ENCODE measurements at places on chromosomes 12 and 14.

DNA sequence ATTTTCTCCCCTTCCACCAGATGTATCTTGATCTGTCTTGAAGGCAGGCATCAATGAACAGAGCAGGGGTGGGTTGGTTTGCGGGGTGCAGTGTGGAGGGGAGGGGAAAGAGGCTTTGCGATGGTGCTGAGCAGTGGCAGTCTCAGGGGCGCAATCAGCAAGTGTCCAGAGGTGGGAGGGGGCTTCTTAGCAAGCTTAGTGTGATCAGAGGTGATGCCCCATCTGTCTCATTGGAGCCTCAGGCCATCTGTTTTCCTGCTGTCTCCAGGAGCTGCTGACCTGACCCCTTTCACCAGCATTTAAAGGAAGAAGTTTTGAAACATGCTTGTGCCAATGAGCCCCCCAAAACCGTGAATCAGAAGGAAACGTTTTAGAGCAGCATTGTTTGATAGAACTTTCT, 187.7 kb upstream of the LHX5 start:
- DNase-seq: no peak
- no peaks in the 10 kb centered on the region for H3K36me3 ChIP-seq
- no peaks in the 10 kb centered on the region for H3K4me1 ChIP-seq
- no peak overlapping the region for H3K27ac ChIP-seq
- H3K27me3 ChIP-seq: peaks cover 15% of the 10 kb centered on the region
- no peak overlapping the region for H3K4me3 ChIP-seq

DNA sequence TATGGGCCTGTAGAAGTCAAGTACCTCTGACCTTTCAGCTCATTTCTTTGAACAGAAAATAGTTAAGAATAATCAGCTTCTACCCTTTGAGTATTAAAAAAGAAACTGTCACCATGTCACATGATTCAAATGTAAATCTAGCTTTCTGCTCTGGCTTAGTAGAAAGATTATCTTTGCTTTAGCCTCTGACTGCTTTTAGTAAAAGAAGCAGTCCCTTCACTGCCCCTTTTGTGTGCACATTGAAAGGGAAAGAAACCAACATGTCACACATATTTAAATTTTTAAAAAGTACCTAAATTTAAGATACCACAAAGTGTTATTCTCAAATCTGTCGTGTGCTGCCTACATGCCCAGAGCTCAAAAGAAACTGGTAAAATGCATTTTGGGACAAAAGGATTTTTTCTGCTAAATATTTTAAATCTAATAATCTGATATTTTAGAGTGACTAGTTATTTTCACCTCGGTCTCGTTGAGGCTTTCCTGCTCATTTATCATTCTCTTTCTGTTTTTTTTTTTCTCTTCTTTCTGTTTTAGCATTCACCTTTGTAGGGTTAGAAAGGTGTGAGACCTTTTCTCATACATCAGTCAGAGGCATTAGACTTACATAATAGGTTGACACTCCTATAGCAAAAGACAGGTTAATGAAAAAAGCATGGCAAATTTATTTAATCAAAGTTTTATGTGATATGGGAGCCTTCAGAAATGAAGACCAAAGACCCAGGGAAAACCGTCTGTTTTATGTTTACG, 41.3 kb downstream of the SLC16A7 start:
- no peak for DNase-seq
- H3K4me1 ChIP-seq: peaks cover 56% of the 10 kb centered on the region
- H3K4me3 ChIP-seq: peak overlapping the region; percentile 15
- H3K36me3 ChIP-seq: peaks cover 1% of the 10 kb centered on the region

DNA sequence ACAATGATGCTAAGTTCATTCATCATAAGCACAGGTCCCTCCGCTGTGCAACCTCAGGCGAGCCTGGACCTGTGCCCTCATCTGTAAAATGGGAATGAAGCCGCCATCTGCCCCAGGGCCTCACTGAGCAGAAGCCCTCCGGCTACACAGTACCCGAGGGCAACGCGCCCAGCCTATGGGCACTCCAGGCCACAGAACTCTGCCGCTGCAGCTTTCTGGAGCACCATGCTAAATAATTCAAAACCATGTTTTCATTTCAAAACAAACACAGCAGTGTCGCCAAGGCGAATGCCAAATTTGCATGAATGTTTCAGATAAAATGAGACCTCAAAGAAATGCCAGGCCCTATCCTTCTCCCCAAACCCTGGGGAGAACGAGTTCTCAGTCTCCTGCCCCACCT, 4.0 kb downstream of the NCOR2 start:
- no peaks in the 10 kb centered on the region for H3K27me3 ChIP-seq
- no peak overlapping the region for H3K27ac ChIP-seq
- H3K36me3 ChIP-seq: peaks cover 8% of the 10 kb centered on the region
- DNase-seq: no peak

DNA sequence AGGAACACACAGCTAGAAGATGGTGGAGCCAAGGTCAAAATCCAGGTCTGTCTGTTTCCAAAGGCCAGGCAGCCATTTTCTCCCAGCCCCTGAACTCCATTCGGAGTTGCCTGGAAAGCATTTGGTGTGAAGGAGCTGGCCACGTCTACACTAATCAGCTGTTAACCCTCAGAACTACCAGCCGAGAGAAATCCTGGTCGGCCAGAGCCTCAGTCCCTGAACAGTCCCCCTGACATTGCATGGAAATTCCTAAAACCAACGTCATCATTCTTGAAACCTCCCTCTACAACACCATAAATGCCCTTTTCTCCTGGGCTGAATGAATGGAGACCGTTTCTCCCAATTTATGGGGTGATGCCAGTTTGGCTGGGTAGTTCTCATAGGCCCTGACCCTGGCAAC, 245.6 kb downstream of the SLC41A2 start:
- DNase-seq: no peak
- no peak overlapping the region for H3K4me3 ChIP-seq
- no peak overlapping the region for H3K27ac ChIP-seq

DNA sequence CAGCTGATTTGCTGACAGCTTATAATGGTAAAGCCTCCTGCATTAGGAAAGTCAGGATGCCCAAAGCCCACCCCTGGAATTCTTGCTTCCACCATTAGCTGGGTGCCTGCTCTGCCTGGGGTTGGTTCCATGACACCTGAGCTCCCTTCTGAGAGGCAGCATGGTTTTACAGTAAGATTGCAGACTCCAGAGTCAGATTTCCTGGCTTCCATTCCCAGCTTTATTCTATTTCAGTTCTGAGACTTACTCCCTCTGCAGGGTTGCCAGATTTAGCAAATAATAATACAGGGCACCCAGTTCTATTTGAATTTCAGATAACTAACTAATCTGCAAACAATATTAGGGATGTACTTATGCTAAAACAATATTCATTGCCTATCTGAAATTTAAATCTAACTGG, 12.2 kb downstream of the STAB2 start:
- DNase-seq: no peak
- H3K27ac ChIP-seq: no peak overlapping the region
- no peaks in the 10 kb centered on the region for H3K4me1 ChIP-seq

- peak overlapping the region; percentile 99 for H3K27ac ChIP-seq
- H3K4me3 ChIP-seq: peak overlapping the region; percentile 99
- no peak for DNase-seq
- peaks cover 15% of the 10 kb centered on the region for H3K36me3 ChIP-seq
Observed at GRCh38 chr12:49109641-49110463, 795 bp downstream of the LMBR1L start.

GRCh38 chr12:28162697-28163096, 27.6 kb upstream of the CCDC91 start:
- peaks cover 1% of the 10 kb centered on the region for H3K36me3 ChIP-seq
- H3K27ac ChIP-seq: no peak overlapping the region
- DNase-seq: no peak
- no peaks in the 10 kb centered on the region for H3K27me3 ChIP-seq
- no peak overlapping the region for H3K4me3 ChIP-seq

DNA sequence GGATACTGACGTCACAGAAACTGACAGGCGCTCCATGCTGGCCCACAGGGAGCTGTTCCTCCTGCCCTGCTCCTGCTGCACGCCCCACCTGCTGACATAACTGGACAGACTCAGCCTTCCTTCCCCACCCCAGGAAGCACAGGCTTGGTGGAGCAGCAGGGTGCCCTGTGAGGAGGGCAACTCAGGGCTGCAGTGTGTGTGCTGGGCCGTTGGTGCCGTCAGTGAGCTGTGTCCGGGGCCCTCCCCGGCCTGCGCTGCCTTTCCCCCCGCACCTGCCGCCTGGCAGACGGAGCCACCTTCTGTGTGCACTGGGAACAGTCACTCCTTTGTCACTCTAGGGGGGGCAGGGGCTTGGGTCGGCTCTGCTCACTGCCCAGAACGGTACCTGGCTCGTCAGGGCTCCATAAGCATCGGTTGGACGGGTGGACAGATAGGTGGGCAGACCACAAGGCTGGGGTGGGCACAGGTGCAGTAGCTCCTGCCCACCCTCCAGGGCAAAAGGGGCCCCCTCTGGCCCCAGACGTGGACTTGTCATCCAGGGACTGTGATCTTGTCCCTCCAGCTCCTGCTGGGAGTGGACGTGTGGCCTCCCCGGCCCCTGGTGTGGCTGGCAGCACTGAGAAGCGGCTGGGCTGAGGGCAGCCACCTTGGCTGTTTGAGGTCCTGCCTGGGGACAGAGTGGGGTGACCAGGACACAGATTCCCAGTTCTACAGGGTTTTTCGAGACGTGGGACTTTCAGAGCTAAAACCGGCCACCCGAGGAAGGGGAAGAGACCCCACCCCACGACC, 32.8 kb downstream of the FBRSL1 start:
- H3K27ac ChIP-seq: no peak overlapping the region
- DNase-seq: no peak
- peaks cover 16% of the 10 kb centered on the region for H3K36me3 ChIP-seq
- H3K4me3 ChIP-seq: no peak overlapping the region

DNA sequence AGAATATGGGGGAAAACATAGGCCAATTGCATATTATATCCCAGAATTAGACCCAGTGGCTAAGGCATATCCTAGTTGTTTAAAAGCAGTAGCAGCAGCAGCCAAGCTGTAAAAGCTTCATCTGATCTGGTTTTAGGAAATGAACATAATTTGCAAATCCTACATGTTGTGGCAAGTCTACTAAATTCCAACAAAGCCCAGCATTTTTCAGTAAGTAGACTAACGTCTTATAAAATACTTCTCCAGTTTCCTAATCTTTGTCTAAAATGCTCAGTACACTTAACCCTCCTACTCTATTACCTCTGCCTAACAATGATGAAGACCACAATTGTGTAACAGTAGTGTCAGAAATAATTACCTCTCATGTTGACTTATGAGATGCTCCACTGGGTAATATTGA, 70.9 kb upstream of the RERGL start:
- no peak overlapping the region for H3K27ac ChIP-seq
- H3K36me3 ChIP-seq: no peaks in the 10 kb centered on the region
- no peak for DNase-seq
- H3K4me1 ChIP-seq: peaks cover 7% of the 10 kb centered on the region
- no peaks in the 10 kb centered on the region for H3K27me3 ChIP-seq
- H3K4me3 ChIP-seq: no peak overlapping the region

- DNase-seq: no peak
- peaks cover 2% of the 10 kb centered on the region for H3K27me3 ChIP-seq
- H3K27ac ChIP-seq: no peak overlapping the region
- no peaks in the 10 kb centered on the region for H3K36me3 ChIP-seq
- no peaks in the 10 kb centered on the region for H3K4me1 ChIP-seq
Observed at GRCh38 chr12:22034709-22035506, 11.1 kb upstream of the CMAS start.

DNA sequence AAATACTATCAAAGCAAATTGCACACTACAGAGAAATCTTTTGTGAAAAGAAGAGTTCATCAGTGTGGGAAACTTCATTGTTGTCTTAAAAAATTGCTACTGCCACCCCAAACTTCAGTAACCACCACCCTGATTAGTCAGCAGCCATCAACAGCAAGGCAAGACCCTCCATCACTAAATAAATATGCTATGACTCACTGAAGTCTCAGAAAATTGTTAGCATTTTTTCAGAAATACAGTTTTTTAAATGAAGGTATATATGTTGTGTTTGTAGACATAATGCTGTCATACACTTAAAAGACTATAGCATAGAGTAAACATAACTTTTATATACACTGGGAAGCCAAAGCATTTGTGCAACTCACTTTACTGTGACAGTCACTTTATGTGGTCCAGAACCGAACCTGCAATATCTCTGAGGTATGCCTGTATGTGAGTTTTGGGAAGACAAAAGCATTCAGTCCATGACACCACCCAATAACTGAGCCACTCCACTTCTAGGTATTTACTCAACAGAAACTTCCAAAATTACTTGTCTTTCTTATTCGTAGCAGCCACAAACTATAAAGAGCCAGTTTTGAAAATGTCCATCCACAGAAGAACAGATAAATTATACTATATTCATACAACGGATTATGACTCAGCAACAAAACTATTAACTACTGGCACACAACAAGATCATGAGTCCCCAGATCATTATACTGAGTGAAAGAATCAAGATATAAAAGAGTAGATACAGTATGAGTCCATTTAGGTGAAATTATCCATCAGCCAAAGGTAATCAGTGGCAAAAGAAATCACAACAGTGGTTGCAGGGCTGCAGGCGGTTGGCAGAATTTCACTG, 649.6 kb downstream of the BCL11B start:
- H3K4me1 ChIP-seq: no peaks in the 10 kb centered on the region
- H3K27ac ChIP-seq: no peak overlapping the region
- H3K27me3 ChIP-seq: no peaks in the 10 kb centered on the region
- no peaks in the 10 kb centered on the region for H3K36me3 ChIP-seq
- no peak overlapping the region for H3K4me3 ChIP-seq
- no peak for DNase-seq

GRCh38 chr12:46400406-46400805, 27.8 kb upstream of the SLC38A2 start:
- H3K27me3 ChIP-seq: no peaks in the 10 kb centered on the region
- no peak overlapping the region for H3K27ac ChIP-seq
- DNase-seq: no peak
- peaks cover 31% of the 10 kb centered on the region for H3K4me1 ChIP-seq
- H3K36me3 ChIP-seq: peaks cover 3% of the 10 kb centered on the region

DNA sequence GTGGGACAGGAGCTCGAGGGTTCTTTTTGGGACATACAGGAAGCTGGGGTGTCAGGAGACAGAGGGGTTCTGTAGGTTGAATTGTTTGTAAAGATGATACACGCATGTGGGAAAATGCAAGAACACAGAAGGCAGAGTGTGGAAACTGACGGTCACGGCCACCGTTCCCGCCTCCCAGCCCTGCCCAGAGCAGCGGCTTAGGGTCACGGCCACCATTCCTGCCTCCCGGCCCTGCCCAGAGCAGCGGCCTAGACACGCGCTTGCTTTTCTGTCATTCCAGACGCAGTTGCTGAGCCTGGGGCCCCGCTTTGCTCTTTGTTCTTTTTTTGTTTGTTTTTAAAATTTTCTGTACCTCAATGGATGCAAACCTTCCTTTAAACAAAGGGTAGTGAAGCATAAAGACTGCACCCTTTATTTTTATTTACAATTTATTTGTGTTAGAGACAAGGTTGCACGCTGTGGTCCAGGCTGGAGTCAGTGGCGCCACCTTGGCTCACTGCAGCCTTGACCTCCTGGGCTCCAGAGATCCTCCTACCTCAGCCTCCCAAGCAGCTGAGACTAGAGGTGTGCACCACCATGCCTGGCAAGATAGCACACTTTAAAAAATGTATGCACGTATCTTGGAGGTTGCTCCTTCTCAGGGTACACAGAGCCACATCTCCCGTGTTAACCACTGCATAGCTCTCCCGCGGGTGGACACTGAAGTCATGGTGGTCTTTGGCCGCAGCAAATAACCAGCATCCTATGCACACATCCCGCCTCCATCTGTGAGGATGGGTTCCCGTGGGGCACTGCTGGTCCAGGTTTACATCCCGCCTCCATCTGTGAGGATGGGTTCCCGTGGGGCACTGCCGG, 142.3 kb downstream of the ADGRD1 start:
- no peak for DNase-seq
- no peaks in the 10 kb centered on the region for H3K27me3 ChIP-seq
- no peaks in the 10 kb centered on the region for H3K36me3 ChIP-seq
- H3K4me1 ChIP-seq: peaks cover 14% of the 10 kb centered on the region
- no peak overlapping the region for H3K27ac ChIP-seq
- no peak overlapping the region for H3K4me3 ChIP-seq
